ENCODE measurements at places on chromosomes 1 and 21.

DNA sequence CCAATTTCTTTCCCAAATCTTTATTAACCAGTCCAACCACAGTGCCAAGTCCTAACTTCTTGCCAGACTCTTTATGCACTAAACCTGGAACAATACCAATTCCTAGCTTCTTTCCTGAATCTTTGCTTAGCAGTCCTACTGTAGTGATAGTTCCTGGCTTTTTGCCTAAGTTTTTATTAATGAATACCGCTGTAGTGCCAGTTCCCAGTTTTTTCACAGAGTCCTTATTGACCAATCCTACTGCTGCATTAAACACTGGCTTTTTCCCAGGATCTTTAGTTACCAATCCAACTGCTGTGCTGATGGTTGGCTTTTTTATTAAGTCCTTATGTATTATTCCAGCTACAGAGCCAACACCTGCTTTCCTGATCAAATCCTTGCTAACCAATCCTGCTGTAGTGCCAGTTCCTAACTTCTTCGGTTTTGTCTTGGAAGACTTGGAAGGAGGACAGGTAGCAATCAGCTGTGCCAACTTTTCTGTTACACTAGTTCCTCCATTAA is 80.8 kb downstream of the ASH1L start:
- no peak for DNase-seq

- no peak for DNase-seq
Observed at GRCh38 chr1:28035420-28035819, 53.0 kb downstream of the EYA3 start.

DNA sequence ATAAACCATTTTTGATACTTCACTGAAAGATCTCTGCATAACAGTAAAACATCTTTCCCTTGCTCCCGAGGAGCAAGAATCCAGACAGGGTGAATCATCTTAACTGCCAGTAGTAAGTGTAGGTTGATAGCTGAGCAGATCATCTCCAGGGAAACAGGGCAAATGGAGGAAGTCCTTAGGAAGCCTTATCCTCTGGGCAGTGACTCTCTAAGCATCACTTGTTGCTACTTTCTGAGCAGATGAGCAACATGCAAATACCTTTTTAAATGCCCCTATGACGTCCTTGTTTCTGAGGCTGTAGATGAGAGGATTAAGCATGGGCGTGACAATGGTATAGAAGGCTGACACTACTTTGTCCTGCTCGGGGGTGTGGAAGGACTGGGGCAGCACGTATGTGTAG is 8.9 kb downstream of the OR2T11 start:
- no peak for DNase-seq

DNA sequence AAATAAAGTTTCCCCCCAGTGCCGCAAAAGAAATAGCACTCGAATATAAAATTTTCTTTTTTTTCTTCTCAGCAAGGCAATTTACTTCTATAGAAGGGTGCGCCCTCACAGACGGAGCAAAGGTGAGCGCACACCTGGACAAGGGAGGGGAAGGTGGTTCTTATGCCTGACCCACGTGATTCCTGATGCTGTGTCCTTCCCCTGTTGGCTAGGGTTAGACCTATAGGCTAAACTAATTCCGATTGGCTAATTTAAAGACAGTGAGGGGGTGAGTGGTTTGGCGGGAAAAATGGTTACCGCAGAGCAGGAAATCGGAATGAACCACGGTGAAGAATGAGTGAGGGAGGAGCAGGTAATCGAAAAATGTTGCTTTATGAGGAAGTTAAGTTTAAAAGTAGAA is 607 bp upstream of the FAAH start:
- DNase-seq: no peak

DNA sequence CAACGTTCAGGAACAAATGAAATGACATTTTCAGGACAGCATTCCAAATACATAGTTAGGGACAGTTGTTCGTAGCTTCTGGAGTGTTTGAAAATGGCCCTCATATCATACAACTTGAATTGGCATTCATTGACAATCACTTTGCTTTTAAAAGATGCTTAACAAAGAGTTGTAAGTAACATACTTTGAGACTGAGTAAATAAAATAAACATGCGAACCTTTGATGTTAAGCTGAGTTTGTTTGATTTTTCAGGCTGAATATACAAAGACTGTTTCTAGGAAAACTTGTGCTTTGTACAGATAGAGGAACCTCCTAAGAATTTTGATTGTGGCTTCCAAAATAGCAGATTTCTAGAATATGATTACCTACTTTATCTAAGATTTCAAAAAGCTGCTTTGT is 45.3 kb downstream of the ITSN1 start:
- DNase-seq: no peak

GRCh38 chr1:200362421-200362820 is 47.4 kb downstream of the ZNF281 start:
- no peak for DNase-seq

DNA sequence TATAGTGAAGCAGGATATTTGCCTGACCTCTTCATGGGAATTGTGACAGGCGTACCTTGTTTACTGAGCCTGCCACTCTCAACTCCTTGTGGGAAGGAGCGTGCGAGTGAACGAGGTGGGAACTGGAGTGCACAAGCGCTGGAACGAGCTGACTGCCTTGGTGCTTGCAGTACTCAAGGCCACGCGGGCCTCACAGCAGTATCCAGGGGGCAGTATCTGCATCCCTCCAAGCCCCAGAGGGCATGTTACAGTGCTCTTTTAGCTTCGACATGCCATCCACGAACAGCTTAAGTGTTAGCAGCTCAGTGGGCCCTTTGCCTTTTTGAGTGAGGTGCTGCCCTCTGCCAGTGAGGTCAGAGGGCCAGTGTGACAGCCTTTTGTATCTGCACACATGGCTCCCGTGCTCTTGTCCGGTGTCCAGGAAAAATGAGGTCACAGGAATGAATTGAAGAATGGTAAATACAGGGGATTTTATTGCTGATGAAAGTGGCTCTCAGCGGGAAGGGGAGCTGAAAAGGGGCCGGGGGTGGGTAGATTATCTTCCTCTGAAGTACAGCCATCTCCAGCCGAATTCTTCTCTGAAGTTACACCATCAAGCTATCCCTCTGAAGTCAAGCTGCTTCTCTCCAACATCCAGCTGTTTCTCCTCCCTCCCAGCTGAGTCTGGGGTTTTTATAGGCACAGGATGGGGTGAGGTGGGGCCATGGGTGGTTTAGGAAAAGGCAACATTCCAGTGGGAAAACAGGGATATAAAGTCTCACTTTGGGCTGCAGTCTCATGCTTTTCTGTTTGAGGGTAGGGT is 69.3 kb downstream of the EPB41 start:
- DNase-seq: peak; percentile 24

DNA sequence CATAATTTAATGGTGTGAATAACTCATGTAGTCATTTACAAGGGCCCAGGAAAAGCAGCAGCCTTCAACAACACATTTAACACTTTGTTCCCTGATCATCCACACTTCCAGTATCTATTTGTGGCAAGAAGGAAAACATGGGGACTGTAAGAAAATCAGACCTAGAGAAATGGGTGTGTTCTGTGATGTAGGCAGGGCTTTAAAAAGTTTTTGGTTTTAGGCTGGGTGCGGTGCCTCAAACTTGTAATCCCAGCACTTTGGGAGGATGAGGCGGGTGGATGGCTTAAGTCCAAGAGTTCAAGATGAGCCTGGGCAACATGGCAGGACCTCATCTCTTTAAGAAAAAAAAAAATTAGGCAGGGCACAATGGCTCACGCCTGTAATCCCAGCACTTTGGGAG is 14.2 kb upstream of the WDR47 start:
- DNase-seq: no peak

DNA sequence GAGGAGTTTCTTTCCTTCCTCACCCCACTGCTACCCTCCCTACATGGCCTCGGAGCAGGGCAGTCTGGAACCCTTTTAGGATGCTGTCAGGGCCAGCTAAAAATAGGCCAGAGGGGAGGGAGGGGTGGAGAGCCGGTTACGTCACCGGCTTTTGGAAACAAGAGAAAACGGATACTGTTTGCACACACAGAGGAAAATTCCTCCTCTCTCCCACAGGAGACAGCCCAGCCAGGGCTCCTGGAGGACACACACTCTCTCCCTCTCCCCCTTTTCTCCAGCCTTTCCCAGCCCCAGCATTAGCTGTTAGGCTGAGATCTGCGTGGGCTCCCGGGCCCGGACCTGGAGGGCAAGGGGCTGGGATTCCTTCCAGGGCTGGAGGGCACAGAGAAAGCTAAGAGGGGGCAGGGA is 20.0 kb upstream of the ALDH4A1 start:
- DNase-seq: no peak

DNA sequence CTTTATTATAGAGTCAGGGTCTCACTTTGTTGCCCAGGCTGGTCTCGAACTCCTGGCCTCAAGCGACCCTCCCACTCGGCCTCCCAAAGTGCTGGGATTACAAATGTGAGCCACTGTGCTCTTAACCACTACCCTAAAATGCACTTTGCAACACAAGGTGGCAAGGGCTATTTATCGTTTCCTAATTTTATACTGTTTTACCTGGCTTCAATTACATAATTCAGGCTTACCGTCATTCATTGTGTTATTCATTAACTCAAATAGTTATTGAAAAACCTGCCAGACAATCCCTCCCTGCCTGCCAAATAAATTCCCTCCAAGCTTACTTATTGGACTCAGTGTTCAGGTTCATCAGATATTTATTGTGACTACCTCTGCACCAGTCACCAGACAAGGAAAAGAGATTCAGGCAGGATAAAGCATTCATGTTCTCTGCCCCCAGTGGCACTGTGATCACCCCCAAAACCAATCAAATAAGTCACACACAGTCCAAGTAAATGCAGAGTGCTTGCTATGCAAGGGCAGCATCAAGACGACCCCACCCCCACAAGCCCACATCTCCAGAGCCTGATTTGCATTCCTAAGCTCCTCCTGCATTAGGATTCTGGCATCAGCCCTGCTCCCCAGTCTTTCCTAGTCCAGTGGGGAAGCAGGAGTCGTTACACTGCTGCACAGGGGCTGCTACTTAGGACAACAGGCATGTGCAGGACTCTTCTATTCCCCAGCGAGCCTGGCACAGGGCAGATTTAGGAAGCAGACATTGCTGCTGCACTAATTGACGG is 8.1 kb downstream of the PAQR7 start:
- no peak for DNase-seq

GRCh38 chr21:14452031-14452726 is 69.2 kb upstream of the HSPA13 start:
- no peak for DNase-seq

DNA sequence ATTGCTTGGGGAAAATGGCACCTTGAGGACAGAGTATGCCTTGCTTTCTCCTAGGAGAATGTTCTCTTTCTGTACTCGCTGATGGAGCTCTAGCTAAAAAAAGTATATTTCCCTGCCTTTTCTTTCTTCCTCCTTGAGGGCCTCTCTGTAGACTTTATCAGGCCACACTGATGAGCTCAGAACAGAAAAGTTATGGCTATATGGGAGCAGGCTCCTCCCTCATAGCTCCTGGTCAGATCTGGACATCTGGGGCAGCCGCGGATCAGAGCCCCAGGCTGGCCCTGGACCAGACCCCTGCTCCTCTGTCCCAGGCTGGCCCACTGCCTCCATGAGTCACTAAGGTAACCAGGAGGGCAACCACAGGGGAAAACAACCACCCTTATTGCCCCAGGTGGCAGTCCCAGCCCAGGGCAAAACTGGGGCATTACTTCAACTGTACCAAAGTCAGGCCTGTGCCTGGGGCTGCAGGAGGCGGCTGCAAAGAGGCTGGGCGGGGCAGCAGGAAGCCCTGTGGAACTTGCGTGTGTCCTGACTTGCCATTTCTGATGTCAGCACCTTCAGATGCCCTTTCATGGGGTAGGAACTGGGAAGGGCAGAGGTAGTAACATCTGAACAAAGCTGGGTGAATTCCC is 26.3 kb upstream of the ZNF648 start:
- no peak for DNase-seq

- DNase-seq: no peak
Observed at GRCh38 chr1:68276448-68276847, 44.1 kb upstream of the WLS start.

DNA sequence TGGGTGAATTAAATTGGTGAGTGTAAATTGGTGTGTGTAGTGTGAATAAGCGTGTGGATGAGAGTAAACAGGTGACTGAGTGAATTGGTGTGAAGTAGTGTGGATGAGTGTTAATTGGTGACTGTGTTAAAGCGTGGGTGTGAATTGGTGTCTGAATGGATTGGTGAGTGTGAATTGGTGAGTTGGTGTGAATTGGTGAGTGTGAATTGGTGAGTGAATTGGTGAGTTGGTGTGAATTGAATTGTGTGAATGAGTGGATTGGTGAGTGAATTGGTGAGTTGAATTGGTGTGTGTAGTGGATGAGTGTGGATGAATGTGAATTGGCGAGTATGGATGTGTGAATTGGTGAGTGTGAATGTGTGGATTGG is 8.3 kb downstream of the AURKAIP1 start:
- no peak for DNase-seq

DNA sequence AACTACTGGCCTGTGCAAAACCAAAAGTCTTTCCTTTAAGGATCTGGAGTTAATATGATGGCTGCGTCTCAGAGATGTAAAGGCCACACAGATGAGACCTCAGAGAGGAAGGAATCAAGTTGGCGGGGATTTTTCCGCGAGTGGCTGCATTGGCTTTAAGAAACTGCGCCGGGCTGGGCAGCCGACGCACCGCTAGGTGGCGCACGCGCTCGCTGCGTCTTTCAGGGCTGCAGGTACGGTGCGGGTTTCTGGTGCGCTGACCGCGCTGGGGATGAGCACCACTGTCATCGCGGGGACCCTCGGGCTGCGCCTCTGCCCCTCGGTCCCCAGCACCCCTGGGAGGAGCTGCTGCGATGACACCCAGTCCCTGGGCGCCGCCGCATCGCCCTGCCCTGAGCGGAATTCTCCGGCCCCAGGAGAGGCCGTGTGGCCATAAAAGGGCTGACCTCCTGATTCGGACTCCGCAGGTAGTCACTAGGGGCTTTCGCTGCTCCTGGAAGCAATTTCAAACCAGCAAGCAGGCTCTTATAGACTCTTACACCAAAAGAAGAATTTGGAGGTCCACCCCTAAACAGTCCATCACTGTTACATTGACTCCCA is 241.0 kb downstream of the KCNJ6 start:
- DNase-seq: peak; percentile 57

GRCh38 chr21:42223826-42224575 is 5.1 kb downstream of the ABCG1 start:
- DNase-seq: no peak

DNA sequence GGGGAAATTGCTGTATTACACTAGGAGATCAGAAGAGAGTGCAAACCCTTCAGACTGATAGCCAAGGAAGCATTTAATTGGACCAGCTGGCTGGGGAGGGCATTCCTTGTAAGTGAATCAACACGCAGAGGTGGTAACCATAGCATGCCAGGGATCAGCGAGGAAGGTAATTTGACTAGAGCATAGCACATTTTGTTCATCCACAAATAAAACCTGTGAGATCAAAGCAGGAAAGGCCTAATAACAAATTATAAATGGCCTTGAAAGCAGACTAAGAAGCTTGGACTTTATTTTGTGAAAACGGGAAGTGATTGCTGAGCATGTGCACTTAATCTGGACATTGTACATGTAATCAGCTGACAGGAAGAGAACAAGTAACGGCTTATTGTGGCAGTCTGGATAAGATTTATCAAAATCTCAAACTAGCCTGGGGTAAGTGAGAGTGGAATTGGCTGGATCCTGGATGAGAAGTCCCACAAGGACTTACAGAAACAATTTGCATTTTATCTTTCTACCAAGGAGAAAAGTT is 11.7 kb upstream of the CD55 start:
- DNase-seq: no peak
